Activated CD8-positive, alpha-beta memory T cell treated with anti-CD3 and anti-CD28 coated beads for 48 hours (primary cell): ENCODE measurements at places on chromosomes 5 and 9.

DNA sequence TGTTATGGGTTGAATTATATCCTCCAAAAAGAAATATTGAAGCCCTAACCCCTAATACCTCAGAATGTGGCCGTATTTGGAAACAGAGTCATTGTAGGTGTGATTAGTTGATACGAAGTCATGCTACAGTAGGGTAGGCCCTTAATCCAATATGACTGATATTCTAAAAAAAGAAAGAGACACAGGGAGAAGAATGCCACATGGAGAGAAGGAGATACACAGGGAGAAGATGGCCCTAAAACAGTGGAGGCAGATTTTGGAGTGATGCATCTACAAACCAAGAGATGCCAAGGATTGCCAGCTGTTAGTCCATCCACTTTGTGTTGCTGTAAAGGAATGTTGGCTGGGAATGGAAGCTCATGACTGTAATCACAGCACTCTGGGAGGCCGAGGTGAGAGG lies 21.3 kb downstream of the ARRDC3 start:
- DNase-seq, result no peak

GRCh38 chr5:161344234-161344633 lies 202.3 kb downstream of the GABRB2 start:
- no peak for DNase-seq

DNA sequence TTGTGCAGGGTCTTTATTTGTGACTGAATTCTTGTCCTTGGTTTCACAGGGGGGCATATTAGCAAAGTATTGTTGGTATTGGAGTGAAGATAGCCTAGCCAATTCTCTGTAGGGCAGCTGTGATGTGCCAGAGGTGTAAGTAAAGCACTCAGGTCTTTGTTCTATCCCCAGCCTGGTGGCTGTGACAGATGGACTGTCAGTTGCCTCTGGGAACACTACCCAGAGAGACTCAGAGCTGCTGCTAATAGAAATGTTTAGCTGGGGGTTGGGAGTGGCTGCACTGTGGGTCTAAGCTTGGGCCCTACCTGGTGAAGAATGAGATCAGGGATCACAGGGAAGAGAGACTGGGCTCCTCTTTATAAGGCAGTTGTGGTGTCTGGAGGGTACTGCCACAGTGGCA lies 1006.5 kb upstream of the TYRP1 start:
- no peak for DNase-seq

- no peak for DNase-seq
Observed at GRCh38 chr9:109966643-109967368, 186.8 kb downstream of the PALM2AKAP2 start.

GRCh38 chr9:4308482-4308881 lies 8.6 kb upstream of the GLIS3 start:
- DNase-seq, result no peak

DNA sequence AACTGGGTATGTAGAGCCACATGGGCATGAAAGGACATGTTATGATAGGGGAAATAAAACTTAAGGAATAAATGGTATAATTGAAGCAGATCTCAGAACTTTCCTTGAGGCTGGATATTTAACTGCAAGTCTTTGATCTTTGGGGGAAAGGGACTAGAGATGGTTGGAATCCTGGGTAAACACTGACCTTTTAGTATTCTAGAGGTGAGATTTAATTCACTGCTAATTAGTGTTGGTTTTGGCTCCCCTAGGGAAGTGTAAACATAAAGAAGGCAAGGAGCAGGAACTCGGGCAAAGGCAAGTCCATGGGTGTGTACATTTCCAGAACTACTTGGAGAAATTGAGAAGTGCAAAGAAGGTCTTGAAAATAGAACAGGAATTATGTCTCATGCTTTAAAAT lies 16.6 kb downstream of the NIM1K start:
- no peak for DNase-seq
